ENCODE measurements at places on chromosomes 7 and 10.

GRCh38 chr10:112503643-112504042 is 56.6 kb downstream of the VTI1A start:
- no peak for DNase-seq

- DNase-seq, result no peak
Observed at GRCh38 chr10:43952760-43953159, 304.1 kb upstream of the ZNF32 start.

GRCh38 chr7:114196517-114196916 is 218.1 kb upstream of the FOXP2 start:
- no peak for DNase-seq

- DNase-seq, result no peak
Observed at GRCh38 chr10:110418218-110418617, 79.5 kb upstream of the DUSP5 start.

GRCh38 chr10:117370205-117370604 is 5.0 kb downstream of the PDZD8 start:
- no peak for DNase-seq

- DNase-seq, result peak; percentile 33
Observed at GRCh38 chr7:131327049-131327625, 539 bp upstream of the MKLN1 start.

DNA sequence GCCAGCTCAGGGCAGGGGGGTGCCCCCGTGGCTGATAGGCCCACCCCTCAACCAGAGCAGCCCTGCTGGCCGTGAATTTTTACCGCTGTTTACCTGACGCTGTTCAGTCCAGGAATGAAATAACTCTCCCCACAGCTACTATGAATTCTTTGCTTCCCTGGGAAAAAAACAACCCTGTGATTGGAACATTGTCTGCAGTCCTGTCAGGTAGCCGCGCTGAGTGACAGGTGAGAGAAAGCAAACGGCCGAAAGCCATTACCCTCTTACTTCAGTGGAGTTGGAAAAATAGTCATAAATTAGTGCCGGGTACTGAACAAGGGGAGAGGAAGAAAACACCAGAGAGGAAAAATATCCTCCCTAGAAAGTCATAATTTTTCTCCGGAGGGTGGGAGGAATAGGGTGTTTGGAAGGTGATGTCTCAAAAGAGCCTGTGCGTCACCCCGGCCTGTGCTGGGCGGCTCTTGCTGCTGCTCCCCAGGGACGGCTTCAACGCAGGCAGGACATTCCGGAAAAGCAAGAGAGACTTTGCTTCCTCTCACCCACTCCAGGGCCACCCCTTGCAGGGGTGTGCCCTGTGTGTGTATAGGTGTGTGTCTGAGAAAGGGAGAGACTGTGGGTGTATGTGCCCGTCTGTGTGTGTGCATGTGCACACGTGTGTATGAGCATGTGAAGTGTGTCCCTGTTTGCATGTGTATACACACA is 69.0 kb downstream of the CDH23 start:
- no peak for DNase-seq

- no peak for DNase-seq
Observed at GRCh38 chr10:98673171-98673782, 226.5 kb upstream of the HPS1 start.

- peak; percentile 27 for DNase-seq
Observed at GRCh38 chr10:127145173-127145572, 51.2 kb downstream of the INSYN2A start.

- DNase-seq, result peak; percentile 24
Observed at GRCh38 chr10:94402843-94403379, 570 bp downstream of the TBC1D12 start.

- peak; percentile 55 for DNase-seq
Observed at GRCh38 chr7:26090927-26091519, 61.0 kb upstream of the NFE2L3 start.

- DNase-seq, result no peak
Observed at GRCh38 chr10:24950439-24950838, 2.0 kb downstream of the PRTFDC1 start.

DNA sequence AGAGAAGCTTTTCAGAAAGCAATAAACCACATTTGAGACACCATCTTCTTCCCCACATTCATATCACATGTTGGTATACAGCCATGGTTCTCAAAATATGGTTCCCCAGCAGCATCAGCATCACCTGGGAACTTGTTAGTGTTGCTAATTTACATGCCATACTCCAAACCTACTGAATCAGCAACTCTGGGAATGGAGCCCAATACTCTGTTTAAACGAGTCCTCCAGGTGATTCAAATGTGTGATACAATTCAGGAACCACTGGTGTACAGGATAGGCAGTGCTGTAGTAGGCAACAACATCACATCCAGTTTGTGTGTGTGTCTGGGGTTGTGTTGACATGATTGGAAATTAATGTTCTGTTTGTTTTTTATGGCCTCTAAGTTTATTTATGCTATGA is 47.7 kb downstream of the ZNF277 start:
- no peak for DNase-seq

DNA sequence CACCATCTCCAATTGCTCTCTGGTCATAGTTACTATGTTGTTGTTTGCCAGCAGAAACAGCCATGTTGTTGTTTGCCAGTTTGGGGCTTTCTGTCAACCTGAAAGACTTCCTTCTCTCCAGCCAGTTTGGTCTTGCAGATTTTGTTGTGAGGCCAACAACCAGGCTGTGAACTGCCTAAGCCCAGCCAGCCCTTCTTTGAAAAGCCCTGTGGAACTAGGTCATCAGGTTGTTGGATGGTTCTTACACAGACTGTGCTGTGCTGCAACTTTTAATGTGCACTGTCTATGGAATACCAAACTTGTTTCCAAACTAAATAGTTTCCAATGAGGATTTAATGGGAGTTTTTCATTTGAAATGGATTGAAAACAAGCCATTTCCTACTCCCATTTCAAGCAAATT is 592.7 kb upstream of the GALNT17 start:
- DNase-seq, result no peak

DNA sequence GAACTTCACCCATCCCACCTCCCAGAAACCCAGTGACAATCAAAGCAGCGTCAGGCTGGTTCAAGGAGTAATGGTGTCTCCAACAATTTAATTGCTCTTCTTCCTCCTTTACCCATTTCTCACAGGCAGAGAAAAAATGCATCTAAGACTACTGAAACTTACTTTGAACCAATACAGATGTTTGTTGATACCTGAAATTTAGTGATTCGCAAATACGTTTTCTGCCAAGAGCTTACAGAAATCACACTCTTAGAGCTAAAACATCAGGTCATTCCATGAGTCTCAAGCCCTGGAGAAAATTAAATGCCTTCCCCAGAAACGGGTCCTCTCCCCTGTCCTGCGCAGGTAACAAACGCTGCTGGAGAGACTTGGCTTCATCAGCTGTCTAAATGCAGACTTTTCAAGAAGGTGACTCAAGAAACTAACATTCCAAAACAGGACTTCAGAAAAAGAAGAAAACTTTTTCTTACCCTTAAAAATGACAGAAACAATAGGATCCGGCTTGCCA is 443 bp downstream of the MYOF start:
- no peak for DNase-seq

- no peak for DNase-seq
Observed at GRCh38 chr10:33743429-33743857, 409.0 kb upstream of the NRP1 start.

DNA sequence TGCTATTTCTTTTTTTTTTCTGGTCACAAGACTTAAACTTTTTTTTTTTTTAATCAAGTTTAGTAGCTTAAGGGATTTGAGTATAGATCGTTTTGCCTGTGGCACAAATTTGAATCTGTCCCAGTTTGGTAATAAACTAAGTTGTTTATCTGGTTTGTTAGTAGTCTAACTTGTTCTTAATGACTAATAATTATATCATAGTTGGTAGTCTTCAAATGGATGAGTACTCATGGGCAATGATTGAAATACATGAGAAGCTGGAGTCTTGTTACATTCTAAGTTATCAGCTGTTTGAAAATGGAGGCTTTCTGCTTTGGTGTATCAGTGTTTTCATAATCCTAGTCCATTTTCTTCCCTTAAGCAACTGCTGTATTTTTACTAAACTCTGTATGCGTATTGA is 12.3 kb downstream of the BTAF1 start:
- DNase-seq, result no peak

- peak; percentile 29 for DNase-seq
Observed at GRCh38 chr7:74454021-74454924, 567 bp downstream of the GTF2IRD1 start.

DNA sequence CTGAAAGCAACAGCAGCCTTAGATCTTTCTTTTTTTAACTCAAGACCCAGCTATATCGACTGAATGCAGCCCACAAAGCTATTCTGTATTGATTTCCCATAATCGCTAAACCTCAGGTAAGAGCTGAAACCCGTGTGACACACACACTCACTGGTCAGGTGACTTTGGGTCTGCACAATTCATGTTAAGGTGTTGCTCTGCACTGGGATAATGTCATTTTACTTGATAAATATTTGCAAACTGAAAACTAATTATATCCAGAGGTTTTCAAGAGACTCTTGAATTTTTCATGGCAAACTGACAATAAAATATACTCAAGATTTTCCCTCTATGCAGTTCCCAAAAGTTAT is 33.1 kb downstream of the SCRN1 start:
- DNase-seq, result no peak

DNA sequence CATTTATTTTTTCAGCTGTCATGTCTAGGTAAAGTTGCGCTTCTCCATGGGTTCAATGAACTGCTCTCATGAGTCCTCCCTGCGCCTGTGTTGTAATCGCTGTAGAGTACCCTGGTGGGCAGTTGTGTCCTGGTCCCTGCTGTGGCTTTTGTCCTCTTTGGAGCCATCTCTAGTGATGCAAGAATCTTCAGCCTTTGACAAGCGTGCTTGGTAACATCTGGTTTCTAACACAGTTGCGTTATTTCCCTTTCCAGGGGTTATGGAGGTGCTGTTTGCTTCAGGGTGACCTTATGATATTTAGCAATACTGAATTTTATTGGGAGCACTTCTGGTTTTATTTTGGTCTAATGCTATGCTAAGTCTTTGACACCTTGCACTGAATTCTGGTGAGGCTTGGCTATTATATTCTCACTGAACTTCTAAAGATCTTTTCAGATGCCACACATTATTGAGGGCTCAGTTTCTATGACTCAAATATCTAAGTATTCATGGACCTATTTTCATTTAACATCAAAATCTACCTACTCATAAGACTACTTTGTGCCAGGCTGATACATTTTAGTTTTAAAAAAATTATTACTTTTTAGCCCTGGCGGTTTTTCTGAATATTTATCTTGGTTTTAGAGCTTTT is 88.6 kb downstream of the FANK1 start:
- no peak for DNase-seq

DNA sequence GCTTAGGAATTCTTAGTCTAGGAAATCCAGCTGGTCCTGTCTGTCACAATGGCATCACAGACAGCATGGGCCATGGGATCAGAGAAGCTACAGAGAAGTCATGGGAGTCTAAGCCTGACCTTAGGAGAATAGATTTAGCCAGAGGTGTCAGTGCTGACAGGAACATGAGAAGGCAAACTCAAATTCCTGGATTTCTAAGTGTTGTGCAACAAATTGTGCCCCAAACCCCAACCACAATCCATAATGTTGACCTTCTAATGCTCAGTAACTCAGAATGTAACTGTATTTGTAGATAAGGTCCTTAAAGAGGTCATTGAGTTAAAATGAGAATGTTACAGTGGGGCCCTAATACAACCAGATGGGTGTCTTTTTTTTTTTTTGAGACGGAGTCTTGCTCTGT is 95.9 kb upstream of the RHOBTB1 start:
- no peak for DNase-seq

- no peak for DNase-seq
Observed at GRCh38 chr7:41030673-41031072, 672.2 kb downstream of the INHBA start.
